ENCODE measurements at places on chromosomes 1 and 21.

DNA sequence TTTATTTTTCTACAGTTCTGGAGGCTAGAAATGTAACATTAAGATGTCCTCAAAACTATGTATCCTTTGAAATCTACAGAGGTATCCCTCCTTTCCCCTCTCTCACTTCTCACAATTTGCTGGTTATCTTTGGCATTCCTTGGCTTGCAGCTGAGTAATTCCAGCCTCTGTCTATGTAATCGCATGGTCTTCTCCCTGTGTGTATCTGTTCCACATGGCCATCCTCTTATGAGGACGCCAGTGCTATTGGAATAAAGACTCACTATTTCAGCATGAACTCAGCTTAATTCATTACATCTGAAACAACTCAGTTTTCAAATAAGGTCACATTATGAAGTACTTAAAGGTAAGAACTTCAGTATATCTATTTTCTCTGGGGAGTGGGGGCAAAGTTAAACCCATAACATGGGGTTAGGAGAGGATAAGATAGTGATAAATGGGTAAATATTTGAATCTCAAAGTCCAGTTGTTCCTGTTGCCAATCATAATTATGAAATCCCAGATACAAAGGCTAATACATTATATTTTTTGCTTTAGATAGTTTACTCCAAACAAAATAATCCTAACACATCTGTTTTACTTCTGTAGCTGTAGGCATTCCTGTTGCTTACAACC, 1290.8 kb downstream of the NCAM2 start:
- DNase-seq: no peak

- no peak for DNase-seq
Observed at GRCh38 chr1:100995198-100995988, 30.2 kb downstream of the DPH5 start.

DNA sequence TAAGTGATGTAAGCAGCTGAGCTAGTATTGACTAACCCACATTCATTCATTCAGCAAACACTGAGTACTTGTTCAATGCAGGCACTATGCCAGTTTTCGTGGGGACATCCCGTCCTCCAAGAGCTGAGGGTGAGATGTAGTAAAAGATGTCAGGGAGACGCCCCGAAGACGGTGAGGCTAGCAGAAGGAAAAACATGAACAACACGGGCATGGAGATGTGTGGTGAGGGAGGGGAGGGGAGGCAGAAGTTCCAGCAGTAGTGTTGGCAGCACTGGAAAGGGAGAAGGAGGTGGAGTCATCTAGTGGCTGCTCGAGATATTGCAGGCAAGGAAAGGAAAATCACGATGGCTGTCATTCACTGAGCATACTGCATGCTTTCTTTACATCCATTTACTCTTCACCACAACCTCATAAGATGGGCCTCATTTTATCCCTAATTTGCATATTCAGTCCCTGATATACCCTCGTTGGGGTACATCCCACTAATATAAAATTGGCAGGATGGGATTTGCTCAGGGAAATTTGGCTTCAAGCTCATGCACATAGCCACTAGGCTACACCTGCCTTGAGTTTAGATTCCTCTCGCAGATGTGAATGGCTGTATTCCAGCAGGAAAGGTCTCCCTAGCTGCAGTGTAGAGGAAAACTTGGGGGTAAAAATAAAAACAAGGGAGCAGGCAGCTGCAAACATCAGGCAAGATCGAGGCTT, 14.5 kb downstream of the PDZK1IP1 start:
- DNase-seq: peak; percentile 63

DNA sequence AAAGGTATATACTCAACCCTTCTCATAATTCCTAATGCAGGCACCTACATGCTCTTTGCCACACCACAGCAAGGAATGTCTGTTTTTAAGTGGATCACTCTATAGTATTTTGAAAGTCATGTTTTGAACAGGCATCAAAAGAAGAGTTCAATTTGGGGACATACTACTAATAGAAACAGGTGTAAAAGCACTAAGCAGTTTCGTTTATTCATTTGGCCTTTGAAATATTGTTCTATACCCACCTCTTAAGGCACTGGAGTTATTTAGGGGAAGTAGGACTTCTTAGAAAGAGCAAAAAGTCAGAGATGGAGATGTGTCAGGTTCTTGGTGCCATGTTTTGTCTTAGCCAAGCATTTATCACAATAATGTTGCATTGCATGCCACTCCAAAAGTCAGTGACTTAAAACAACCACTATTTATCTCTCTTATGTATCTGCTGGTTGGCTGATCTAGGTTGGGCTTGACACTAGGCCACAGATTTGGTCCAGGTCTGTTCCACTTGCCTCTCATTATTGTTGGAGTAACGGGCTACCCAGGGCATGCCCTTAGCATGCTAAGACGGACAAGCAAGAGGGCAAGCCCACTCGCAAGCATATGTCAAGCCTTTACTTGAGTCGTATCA, 107.5 kb downstream of the RGL1 start:
- DNase-seq: no peak

DNA sequence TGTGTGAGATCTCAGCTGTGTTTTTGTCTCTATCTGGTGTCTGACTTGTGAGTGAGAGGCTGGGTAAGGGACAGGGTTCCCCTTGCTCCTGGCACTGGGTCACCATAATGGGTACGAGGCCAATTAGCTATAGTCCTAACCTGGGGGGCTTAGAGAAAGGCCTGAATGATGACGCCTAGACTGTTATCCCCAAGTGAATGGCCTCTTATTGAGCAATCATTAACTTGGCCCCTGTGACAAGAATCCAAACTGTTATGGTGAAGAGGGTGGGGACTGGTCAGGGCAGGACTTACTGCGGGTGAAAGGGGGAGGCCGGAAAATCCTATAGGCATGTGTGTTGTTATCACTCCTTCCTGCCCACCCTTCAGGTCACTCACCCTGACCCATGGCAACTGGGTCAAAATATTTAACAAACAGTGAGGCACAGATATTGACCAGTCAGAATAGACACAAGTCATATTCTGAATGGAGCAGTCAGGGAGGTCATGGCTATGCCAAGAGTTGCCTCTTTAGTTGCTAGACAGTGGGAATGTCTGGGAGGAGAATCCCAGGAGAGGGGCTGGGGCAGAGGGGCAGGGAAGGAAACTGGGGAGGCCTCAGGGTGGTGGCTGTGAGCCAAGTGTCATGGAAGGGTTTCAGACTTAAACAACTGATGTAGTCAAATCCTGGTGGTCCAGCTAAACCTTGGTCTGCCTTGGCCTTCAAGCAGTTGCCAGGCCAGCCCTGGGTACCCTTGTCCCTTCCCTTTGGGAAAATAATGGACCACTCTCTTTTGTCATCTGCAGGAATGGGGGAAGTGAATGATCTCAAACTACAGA, 3.2 kb downstream of the NR0B2 start:
- no peak for DNase-seq

DNA sequence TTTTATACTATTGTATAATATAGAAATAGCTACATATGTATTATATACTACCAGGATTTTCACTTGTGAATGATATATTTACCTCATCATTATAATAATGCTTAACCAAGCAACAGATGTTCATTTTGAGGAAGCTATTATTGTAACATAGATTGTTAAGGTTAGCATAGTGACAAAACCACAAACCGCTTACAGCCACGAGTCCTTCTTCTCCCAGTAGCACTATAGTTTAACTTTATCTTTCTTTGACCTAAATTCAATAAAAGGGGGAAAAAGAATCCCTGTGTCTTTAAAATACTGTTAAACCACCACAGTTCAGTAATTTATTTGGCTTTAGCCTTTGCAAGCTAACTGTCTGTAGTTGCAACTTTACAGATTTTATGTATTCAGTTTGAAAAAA, 1039.4 kb upstream of the B3GALT2 start:
- no peak for DNase-seq

DNA sequence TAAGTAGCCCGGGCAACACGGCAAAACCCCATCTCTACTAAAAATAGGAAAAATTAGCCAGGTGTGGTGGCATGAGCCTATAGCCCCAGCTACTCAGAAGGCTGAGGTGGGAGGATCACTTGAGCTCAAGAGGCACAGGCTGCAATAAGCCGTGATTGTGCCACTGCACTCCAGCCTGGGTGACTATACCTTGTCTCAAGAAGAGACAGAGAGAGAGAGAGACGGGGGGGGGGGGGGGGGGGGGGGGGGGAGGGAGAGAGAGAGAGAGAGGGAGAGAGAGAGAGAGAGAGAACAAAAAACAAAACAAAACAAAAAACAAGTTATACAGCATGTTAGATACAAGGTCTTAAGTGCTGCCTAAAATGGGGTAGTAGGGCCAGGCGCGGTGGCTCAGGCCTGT, 77.8 kb upstream of the ZNF281 start:
- no peak for DNase-seq

- peak; percentile 43 for DNase-seq
Observed at GRCh38 chr1:10866321-10867093, 70.1 kb upstream of the CASZ1 start.

DNA sequence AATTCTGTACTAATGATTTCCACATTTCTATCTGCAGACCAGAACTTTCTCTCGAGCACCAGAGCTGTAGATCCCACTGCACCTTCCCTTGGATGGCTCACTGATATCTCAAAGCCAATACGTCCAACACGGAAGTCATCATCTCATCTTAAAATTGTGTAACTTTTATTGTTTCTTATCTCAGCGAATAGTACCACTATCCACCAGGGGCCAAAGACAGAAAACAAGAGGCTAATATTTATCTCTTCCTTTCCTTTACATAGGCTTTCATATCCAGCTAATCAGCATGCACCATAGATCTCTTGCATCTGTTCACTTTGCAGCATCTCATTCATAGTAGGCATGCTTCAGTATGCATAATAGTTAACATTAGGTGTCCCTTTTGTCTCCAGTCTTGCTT, 303.6 kb downstream of the PTPRC start:
- DNase-seq: no peak

DNA sequence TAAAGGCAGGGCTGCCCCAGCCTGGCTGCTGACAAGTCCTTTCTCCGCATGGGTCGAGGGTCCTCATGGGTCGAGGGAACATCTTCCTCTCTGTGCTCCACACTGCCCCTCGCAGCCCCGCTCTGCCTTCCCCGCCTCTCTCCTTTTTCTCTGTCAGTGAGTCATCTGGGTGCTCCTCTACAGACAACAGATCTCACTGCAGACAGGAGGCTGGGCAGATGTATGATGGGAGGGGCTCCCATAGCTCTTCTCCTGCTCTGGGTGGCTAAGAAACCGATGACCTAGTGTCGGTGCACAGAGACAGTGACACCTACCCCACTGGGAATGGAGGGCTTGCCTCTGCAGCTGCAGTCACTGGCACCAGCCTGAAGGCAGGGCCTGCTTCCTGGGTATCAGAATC, 5.5 kb downstream of the KCNA10 start:
- no peak for DNase-seq
